Stimulated activated CD4-positive, alpha-beta T cell treated with anti-CD3 and anti-CD28 coated beads, Interleukin-1b, Interleukin-23, amount 100 ng/mL, for 48 hours (primary cell): ENCODE measurements at places on chromosomes 3 and 15.

DNA sequence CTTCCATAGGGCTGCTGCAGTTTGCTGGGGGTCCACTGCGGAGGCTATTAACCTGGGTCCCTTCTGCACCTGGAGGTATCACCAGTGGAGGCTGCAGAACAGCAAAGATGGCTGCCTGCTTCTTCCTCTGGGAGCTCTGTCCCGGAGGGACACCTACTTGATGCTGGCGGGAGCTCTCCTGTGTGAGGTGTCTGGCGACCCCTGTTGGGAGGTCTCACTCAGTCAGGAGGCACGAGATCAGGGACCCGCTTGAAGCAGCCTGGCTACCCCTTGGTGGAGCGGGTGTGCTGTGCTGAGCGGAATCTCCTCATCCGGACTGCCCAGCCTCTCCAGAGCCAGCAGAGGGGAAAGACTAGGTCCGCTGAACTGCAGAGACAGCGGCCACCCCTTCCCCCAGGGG, 56.0 kb upstream of the CTXND1 start:
- DNase-seq = no peak

GRCh38 chr3:13480340-13481318, 523 bp downstream of the HDAC11 start:
- DNase-seq = peak; percentile 31

DNA sequence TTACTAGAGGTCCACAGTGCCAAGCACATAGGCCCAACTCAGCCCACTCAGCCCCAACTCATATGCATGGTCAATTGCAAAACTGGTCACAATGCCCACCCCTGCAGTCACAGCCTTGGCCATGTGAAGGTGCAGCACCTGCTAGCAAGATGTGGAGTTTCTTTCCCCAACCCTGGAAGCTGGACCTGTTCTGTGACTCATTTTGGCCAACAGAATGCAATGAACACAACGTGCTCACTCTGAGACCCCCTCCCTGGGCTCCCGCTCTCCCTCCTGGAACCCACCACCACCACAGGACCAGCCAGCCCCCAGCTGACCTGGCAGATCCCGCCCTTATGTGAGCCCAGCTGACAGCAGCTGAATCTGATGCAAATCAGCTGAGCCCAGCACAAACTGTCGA, 34.4 kb downstream of the ALDH1L1 start:
- no peak for DNase-seq

DNA sequence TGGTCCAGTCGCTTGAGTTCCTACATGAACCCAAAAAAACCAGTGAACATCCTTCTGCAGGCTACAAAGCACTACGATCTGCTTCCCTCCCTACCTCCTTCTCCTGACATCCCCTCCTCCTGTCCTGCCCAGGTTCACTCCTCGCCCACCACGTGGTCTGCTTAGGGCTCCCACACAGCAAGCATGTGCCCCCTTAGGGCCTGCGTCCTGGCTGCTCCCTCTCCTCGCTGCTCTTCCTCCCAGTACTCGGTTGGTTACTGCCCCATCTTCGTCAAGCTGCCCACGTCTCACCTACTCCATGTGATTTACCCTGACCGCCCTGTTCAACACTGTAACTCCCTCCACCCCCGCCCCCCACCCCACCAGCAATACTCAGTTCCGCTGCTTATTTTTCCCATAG, 20.8 kb upstream of the ATP13A3 start:
- DNase-seq = no peak

DNA sequence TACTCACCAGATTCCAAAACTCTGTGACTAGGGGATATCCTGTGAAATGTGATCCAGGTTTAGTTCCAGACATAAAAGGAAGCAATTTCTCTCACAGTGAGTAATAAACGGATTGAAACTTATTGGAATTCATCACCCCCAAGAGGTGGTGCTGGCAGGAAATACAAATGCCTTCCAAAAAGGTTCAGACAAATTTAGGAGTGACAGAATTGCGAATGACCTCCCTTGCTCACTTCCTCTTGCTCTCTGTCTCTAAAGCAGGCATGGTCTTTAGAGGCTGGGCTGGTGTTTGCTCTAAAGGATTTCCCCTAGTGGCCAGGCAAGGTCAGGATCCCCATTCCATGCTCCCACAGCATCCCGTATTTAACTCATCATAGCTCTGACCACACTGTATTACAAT, 449.4 kb upstream of the PPP2R3A start:
- no peak for DNase-seq

DNA sequence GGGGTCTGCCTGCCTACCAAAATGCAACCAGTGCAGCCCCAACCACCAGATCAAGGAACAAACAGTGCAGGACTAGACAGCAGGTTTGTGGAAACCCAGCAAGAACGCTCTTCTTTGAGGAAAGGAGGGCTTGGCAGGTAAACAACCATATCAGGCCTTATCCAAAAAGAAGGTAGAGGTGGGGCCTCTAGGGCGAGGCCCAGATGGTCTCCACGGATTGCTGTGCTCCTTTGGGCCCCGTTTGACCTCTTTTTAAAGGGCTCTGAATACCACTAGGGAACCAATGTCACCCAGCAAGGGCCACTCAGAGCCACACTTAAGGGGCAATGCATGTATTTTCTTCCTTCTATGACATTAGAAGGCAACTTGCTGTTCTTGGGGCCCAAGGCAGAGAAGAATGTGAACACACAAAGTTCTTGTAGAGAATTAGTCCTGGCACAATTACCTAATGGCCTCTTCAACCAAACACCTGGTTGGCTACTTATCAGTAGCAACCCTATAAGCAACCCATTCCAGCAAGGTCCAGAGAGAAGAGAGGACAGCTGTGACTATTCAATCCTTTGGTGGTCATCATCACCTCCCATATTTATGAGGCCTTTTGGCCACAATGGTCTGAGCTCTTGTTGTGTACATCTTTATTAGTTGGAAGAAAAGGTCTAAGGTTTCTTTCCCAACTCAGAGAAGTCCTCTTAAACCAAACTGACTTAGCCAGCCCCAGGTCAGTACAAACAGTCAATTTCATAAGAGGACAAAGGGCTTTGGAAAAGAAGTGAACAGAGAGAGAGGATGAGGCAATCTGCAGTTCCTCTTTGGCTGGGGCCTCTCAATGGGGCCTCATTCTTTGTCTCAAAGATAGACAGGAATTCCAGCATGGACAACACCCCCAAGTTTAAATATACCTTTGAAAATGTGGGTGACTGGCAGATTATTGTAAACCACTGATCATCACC, 36.0 kb downstream of the FOXP1 start:
- no peak for DNase-seq

DNA sequence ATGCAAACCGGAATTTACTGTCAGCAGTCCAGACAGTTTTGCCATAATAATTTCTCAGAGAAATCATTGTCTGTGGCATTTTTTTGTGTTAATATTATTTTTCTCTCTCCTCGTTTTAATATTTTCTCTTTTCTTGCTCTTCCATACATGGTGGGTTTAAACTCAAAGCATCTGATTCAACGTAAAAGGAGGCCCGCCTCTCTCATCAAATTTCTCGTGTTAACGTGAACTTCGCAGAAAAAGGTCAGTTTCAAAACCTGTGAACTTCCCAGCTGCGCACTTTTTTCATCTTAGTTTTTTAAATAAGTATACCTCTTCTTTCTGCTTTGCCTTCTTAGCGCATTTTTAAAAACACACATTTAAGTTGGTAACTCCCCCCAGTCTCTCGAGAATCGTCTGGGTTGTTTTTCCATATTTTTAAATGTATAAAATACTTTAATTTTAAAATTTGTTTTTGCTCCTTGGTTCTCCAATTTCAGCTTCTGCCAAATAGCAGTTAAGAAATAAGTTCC, 9.1 kb downstream of the SHOX2 start:
- no peak for DNase-seq

- no peak for DNase-seq
Measured at GRCh38 chr15:85563328-85563727, 182.9 kb downstream of the AKAP13 start.

DNA sequence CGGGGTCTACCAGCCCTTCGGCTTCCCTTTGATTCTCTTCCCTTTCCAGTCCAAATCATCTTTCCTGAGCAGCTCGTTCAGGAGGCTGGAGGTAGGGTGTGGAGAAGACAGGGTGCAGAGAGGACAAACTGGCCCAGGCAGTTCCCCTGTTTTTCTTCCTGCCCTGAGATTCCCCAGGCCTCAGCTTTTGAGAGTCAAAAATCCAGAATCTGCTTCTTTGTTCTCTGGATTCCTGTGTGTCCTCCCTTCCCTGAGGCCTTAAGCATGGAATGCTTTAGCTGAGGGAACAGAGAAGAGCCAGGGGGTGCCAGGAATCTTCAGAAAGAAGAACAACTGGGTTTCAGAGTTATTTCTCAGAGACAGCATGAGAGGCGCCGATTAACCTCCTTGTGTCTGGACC, 26.7 kb upstream of the LRTM1 start:
- no peak for DNase-seq

GRCh38 chr15:85049805-85050204, 68.1 kb downstream of the PDE8A start:
- no peak for DNase-seq
